ENCODE measurements at places on chromosomes 5 and 9.

GRCh38 chr5:38755181-38755580, 90.6 kb upstream of the OSMR start:
- DNase-seq = no peak

DNA sequence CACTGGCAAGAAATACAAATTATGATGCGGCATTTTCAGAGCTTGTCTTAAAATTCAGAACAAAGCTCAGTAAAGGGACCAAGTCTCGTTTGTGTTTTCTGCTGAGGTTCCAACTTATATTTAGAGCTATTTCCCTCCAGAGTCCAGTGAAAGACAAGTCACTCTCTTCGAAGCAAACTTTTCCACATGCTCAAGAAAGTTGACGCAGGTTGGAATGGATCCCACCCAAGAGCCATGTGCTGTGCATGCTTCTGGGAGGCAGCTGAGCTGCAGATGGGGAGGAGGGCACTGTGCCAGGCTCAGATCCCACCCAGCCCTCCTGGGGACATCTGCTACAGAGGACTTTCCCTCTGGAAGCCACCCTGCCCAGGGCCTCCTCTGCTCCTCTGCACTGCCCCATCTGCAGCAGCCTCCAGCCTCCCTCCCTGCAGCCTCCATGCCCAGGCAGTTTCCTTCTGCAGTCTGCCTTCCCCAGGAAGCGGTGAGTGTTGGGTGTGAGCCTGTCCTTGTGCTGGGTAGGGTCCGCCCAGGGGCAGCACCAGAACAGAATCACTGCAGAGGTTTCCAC, 75.3 kb downstream of the COL23A1 start:
- no peak for DNase-seq

DNA sequence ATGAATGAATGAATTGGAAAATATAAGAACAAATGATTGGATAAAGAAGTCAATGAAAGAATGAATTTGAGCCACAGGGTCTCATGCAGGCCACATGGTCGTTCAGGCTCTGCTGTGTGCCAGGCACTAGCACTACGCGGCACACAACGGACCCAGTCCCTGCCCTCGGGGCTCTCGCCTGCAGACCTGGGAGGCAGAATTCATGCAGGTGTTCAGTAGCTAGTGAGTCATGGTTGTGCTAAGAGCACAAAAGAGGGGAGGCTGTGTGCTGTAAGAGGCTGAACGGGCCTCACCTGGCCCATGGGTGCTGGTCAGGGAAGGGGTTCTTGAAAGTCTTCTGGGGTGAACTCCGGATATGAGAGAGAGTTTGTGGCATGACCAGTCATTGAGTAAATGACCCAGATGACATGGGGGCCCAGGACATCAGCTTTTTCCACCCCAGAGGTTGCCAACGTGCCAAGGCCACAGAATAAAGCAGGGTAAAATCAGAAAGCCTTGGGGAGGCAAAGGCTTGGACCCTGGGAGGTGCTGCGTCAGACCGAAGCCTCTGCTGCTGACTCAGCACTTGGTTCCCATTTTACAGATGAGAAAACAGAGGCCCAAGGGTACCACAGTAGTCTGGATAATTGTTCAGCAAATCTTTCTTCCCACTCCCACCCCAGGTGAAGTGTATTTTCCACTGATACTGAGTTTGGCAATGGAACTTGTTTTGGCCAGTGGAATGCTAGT, 264.3 kb upstream of the MVB12B start:
- no peak for DNase-seq

DNA sequence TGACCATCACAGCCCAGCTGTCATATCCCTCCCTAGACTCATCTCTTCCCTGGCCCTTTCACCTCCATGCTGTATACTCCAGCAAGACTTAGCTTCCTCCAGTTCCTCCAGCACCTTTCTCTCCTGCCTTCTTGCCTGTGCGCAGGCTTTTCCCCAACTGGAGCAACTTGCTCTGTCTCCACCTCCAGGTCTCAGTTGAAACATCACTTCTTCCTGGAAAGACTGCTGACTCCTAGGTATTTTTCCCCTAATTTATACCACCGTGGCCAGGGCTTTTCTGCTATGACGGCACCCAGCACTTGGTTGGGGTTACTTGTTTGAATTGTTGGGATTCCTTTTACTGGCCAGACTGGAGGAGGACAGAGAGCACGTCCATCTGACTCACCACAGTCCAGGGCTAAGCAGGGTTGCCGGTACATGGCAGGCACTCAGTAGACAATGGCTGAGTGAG, 67.5 kb downstream of the KCNIP1 start:
- no peak for DNase-seq

DNA sequence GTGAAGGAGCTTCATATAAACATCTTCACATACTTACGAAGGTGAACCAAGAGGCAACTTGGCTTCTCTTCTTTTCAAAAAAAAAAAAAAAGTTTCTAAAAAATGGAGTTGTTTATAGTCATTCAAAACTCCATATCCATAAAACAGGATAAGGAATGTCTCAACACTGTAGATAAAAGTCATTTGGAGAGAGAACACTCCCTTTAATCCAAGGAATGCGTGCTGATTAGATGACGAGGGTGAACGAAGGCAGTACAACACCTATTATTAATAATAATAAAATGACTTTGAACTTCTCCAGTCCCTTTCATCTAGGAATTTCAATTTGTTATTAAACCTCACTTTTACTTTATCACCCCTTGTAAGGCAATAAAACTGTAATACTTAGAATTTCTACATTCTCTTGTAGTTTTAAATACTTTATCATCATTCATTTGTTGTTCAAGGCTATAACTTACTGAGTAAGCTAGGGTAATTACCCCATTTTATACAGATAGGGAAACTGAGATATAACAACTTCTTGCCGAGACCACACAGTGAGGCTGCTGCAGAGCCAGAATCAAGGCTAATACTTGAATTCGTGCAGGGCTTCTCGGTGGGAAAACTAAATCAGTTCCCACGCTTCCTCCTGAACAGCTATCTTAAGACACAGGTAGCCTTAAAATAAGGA, 377.1 kb downstream of the EFNA5 start:
- DNase-seq = no peak

DNA sequence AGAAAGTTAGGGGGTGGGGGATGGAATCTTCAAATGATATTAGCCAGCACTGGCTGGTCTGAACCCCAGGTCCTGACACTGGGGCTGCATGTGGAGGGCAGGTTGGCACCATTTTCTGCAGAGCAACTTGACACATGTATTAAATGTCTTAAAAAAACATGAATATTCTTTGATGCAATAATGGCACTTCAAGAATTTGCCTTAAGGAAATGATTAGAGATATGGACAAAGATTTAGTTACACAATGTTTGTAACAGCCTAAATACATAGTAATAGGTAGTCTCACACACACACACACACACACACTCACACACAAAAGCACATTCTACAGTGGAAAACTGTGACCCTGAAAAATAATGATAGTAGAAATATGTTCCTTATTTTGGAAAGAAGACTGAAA, 3.6 kb downstream of the SVEP1 start:
- DNase-seq = no peak

- DNase-seq = no peak
These were observed 269.1 kb upstream of the ACTBL2 start for GRCh38 chr5:57751710-57752109.

DNA sequence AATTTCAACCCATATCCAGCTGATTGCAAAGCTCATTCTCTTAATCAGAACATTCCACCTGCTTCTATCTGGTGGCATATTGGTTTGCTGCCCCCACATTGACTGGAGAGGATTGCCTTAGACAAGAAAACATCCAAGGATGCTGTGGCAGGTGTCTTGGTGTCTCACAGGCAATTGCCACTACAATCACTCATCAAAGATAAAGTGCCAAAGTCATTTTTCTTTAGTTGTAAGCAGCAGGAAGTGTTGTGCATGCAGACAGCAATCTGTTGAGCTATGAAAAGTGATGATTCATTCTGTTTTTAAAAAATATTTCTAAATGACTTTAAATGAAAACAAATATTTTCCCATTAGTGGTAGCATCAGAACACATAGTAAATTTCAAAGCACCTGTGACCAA, 53.9 kb downstream of the CDH6 start:
- DNase-seq = no peak
